Cortex of kidney (tissue), 1 donor: ENCODE measurements at places on chromosomes 5 and 9.

DNA sequence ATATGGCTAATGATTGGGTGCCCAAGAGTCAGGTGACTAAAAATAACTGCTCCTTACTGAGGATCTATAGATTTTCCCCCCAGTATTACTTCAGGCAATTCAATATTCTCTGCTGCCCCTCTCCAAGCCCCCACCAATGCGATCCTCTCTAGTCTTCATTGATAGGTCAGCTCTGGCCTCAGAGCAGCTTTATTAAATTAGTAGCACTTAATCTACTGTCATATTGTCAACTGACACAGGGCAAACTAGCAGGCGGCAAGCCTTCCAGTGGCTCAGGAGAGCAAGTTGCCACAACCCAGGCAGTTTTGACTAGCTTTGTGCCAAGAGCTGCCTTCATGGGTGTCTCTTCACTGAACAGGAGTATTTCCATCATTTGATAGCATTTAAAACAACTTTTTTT lies 462.9 kb downstream of the BNC2 start:
- DNase-seq: no peak

GRCh38 chr5:143403334-143403592 lies 223 bp downstream of the NR3C1 start:
- no peak for DNase-seq

DNA sequence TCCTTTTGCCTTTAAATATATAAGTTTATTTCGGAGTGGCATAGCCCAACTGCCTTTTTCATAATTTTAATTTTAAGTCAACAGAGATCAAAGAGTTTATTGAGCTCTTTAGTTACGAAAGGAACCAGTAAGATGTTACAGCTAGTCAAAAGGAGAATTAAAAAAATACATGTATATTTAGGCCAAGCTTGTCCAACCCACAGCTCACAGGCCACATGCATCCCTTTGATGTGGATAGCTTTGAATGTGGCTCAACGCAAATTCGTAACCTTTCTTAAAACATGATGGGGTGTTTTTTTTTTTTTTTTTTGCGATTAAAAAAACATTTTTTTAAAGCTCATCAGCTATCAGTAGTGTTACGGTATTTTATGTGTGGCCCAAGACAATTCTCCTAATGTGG lies 50.2 kb upstream of the IL31RA start:
- no peak for DNase-seq

DNA sequence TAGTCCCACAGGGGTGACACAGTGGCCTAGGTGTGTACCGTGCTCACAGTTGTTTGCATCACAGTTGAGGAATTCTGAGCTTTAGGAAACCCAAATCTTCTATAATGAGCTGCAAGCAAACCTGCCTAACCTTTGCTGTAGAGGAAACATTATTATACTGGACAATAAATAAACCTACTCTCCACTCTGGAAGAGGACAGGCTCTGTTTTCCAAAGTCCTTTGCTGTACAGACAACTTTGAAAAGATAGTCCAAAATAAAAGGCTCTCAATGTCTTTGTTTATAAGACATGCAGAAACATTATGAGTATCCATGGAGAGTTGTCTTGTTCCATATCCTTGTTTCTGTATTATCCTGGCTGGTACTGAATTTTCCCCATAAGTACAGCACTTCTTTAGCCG lies 29.4 kb downstream of the ZNF131 start:
- no peak for DNase-seq

DNA sequence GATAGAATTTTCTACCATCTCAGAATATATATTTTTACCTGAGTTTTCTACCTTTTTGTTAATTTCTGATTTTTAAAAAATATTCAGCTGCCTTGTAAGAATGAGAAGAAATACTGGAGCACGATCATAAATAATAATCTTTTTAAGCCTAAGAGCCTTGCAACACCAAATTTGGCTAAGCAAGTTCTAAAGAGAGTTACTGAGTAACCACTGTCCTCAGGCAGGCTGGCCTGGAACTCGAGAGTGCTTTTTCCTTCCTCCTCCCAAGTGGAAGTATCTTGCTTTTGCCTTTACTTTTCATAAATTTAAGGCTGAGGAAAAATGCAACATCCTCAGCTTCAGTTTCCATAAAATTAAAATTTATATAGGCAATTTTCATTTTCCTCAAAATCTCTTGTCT lies 21.0 kb downstream of the GLRX start:
- DNase-seq: no peak

GRCh38 chr5:4196744-4197143 lies 601.1 kb downstream of the IRX1 start:
- no peak for DNase-seq

- DNase-seq: no peak
Measured at GRCh38 chr5:126514558-126515141, 80.4 kb downstream of the ALDH7A1 start.

- no peak for DNase-seq
Measured at GRCh38 chr5:5264727-5265126, 124.6 kb downstream of the ADAMTS16 start.

DNA sequence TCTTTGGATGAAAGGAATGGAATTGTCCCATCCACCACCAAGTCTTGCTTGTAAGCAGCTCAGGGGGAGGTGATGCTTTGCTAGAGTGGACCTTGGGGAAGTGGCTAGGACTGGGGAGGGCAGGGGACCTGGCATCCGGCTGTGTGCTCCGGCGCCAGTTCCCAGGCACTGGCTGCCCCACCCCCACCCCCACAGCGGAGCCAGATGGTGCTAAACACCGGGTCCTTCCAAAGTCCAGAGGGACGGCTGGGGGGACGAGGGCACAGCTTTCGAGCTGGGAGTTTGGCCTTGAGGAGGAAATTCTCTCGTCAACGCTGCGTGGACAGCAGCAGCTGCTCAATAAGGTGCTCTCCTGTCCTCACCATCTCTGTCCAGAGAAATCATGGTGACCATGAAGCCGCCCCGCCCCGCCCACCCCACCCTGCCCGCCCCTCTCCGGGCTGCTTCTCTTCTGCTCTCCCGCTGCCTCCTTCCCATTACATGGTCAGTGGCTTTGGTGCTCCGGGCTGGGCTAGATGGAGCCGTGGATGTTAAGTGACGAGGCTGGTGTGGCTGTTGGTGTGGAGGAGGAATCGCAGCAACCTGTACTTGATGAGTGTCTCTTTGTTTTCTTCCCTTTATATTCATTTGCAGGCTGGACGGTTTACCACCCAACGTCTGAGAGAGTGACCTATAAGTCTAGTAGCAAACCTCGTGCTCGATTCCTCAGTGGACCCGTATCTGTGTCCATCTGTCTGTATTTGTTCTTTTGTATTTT lies 115.7 kb downstream of the WNK2 start:
- DNase-seq: no peak

GRCh38 chr5:43973908-43974307 lies 370.9 kb downstream of the NNT start:
- DNase-seq: no peak

DNA sequence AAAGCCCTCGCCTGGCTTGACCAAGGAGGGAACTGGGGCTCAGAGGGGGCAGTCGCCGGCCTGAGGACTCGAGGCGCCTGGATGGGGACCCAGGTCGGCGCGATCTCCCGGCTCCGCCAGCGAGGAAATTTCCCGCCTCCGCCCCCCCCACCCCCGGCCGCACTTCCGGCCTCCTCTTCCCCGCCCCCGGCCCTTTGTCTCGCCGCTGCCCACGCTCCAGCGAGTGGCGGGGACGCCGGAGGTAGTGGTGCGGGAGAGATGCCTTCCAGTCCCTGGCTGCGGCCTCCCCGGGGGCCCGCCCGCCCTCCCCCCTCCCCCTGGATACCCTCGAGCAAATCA lies 448 bp upstream of the GPRIN1 start:
- no peak for DNase-seq

DNA sequence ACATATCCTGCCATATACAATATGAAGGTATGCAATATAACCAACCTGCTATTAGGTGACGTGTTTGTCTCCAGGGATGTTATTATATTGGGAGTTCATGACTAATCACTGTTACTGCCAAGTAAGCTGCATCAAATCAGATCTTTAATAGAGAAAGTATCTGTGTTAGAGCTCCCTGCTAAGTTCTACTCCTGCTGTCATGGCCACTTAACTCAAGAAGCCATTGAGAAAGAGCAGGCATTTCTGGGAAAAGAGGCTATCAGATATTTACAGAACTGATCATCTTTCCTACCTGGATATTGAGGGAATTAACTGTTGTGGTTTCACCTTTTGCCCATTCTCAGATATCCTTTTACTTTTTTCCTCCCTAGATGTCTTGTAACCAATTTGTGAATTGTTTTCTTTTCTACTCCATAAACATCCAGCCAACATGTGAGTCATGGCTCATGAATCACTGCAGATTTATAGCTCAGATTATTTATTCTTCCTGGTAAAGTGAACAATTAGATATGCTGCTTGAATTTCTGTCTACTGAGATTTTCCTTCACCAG lies 634.8 kb upstream of the FAM174A start:
- DNase-seq: no peak

DNA sequence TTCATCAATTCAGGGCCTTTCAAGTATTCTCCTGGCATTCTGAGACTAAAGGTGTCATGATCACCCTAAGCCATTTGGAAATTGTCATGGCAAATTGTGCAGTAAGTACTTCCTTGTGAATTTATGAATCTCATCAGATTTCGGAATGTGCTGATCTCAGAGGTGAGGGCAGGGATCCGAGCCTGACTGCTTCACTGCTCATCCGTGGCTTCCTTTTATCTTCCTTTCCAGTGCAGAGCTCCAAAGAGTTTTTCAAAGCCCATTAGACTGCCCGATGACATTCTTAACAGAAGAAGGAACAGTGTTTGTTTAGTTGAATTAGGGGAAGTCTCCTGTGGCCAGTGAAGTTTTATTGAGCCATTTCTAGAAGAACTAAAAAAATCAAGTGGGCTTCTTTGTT lies 182.8 kb upstream of the GDNF start:
- no peak for DNase-seq

DNA sequence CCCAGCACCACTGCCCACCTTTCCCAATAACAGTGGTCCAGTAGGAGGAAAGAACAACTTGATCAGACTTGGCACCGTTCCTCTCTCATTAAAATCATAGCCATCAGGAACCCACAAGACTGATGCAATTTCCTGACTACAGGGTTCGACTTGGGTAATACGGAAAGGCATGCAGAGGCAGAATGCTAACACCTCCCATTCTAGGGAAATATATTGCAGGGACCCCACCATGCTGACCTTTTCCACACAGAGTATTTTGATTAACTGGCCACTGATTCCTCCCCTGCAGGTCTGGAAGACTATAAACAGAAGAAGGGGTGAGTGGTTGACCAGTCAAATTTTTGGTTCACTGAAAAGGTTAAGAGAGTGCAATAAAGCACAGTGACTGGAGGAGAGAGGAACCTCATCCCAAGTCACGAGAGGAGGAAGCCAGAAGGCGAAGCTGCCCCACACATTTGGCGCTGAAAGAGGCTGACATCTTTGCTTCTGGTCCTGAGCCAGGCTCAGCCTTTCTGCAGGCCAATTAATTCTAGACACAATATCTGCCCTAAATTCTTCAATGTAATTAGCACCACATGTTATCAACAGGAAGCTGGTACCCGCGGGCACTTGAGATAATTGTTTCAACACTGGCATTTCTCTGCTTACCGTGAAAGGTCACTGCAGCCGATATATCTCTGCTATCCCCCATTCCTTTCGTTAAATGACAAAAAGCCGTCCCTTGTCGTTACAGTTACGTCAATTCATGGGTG lies 64.7 kb upstream of the SPOCK1 start:
- DNase-seq: no peak

DNA sequence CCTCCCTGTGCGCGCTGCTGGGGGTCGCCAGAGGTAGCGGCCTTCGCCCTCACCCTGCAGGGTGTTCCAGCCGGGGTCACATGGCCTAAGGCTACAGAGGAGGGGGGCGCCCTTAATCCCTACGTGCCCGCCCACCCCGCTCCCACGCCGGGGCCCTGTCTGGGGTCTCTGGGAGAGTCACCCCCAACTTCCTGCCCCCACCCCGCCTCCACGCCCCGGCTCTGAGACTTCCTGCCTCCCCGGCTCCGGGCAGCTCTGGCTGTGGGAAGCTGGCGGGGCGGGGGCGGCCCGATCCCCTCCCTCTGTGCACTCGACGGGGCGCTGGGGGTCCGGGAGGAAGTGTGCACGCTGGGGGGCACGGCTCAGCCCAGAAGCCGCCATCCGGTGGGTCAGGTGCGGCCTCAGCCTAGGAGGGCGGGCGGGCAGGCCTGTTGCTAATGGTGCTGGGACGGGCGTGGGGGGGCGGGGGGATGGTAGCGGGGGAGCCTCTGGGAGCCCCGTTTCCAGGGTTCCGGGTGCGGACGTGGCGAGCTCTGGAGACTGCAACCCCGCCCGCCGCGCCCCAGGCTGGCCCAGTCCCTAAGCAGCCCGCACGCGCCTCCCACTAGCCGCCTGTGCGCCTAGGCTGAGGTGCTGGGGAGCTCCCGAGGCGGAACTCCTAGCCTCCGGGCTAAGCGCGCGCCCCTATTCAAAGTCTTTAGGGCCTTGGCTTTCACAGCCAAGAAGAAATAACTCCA lies 61.6 kb downstream of the CXXC5 start:
- no peak for DNase-seq

- DNase-seq: no peak
Measured at GRCh38 chr5:150517272-150518152, 9.6 kb downstream of the NDST1 start.

DNA sequence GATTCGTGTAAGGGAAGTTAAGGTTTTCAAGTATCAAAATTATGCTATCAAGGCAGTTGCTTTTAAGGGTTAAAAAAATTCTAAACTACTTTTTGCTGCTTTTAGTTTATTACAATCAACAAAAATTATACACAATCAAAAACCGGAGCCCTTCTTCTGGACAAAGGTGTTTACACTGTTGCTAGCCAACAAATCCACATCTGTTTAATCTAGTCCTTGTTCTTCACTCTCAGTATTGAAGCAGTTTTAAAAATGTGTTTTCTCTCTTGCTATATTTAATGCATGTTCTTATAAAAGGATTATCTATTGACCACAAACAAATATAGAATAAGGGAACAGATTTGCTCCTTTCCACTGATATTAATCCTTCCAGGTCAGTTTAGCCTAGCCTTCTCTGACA lies 2.5 kb downstream of the FEM1C start:
- no peak for DNase-seq

DNA sequence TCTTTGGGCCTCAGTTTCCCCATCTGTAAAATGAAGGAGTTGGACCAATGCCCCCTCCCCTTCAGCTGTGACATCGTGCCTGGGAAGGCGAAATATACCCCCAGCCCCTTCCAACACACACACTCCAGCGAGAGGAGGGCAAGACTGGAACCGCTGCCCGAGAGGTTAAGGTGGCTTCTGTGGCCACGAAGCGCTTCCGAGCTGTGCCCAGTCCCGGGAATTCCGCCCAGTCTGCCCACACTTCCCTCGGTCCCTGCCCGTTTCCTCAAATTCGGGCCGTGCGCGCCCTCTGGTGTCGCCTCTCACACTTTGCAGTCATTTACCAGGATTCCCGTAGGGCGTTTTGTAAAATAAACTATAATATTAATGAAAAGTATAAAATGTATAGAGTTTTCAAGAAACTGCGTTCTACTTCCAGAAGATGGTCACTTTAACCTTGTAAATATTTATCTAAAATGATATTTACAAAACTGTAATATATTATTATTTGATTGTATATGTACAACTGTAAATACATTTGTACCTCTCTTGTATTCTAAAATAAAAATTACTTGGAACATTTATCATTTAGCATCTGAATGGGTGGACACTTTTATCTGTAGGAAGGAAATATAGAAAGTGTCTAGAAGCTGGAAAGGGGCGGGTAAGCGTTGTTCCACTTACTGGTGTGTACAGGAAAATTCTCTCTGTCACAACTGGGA lies 11.0 kb upstream of the EXOSC2 start:
- DNase-seq: no peak

GRCh38 chr5:136694258-136694657 lies 328.9 kb upstream of the TRPC7 start:
- no peak for DNase-seq

GRCh38 chr5:72503888-72504491 lies 3.2 kb downstream of the ZNF366 start:
- DNase-seq: no peak

GRCh38 chr5:15105799-15106393 lies 234.3 kb upstream of the ANKH start:
- no peak for DNase-seq
